ENCODE measurements at places on chromosomes 4 and X.

- DNase-seq: no peak
Measured at GRCh38 chr4:93751411-93751810, 77.1 kb upstream of the ATOH1 start.

DNA sequence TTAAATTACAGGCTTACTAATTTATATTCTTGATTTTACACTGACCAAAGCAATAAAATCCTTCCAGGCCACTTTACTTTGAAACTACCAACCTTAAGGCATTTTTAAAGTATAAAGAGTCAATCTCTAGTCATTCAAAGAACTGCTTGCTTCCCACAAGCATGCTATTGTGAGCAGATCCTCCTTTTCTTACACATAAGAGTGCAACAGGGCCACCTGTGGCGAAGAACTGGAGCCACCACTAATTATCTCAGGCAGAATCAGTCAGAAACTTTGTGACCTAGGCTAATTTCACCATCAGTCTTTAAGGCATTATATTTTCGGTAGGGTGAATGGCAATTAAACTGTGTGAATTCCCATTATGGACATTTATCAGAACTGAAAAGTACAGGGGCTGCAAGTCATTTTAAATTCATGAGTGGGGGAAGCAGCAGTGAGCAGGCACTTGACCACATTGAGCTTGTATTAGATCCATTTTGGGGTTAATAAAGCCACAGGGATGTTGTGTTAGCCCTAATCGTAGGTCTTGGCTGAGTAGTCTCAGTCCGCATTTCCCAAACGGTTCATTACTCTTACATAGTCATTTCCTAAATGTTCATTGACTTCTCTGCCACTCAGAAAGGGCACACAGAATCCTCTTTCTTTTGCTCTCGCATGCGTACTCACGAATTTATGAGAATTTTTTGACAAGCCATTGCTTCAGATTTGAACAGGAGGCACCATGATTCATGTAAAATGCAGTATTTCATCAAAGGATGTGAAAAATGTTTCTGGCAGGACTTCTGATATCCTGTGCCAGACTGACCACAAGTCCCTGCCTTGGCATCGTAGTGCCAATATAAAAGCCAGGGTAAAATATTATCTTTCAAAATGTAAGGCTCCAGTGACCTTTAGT, 39.8 kb downstream of the NPY2R start:
- no peak for DNase-seq

- no peak for DNase-seq
Measured at GRCh38 chrX:143683486-143683885, 37.1 kb downstream of the SPANXN2 start.

DNA sequence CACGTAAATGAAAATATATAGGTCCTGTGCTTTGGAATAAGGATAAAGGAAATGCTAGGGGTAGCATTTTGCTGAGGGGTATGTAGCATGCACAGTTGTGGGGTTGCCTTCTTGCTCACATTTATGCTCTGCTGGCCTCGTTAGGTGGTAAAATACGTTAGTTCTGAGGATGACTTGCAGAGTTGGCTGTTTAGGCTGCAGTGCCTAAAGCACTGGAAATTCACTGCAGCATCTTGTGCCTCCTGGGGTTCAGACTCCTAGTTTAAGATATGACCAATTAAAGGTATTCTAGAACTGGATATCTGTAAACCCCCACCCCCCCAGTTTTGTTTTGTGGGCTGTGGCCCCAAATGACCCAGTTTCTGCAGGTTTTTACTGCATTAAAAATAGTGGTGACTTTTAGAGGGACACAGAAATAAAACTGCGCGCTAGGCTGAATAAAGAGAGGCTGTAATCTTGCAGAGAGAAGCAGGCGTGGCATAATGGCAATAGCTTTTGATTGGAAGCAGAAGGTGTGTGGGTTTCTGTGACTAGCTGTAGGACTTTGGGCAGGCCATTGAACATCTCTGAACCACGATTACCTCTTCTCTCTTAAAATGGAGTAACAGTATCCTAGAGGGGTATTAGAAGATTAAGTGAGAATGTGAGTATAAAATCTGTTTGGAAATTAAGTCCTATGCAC, 79.3 kb downstream of the REPS2 start:
- DNase-seq: no peak

GRCh38 chrX:124226129-124226528, 106.3 kb upstream of the TEX13D start:
- no peak for DNase-seq

- DNase-seq: no peak
Measured at GRCh38 chr4:109803924-109804571, 2.2 kb upstream of the CFI start.

GRCh38 chrX:140346729-140347128, 158.1 kb downstream of the SOX3 start:
- no peak for DNase-seq

- no peak for DNase-seq
Measured at GRCh38 chr4:169119536-169119935, 109.5 kb upstream of the CBR4 start.

DNA sequence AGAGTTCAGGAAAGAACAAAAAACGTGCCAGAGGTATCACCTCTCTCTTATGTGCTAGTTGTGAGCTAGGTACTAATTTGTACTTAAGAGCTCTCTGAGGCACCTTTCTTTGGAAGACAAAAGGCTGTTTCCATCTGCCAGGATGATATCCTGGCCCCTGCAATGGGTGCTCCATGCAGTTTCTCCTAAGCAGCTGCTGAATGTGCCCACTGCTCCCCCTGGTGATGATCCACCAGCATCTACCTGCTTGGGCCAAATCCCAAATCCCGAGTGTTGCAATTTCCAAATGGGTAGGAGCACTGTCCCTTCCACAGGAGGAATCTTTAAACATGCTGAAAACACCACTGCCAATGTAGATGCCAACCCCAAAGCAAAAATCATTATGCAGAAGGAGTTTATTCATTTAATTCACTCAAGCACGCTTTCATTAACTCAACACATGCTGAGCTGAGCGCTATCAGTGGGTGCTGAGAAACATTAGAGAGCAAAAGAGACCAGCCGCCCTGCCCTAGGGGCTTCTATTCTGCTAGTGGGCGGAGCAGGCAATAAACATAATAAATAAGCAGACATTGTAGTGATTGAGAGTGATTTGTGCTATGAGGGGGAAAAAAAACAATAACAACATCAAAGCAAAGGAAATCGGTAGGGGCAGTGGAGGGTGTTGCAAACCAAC, 69.6 kb upstream of the C4orf50 start:
- DNase-seq: no peak

DNA sequence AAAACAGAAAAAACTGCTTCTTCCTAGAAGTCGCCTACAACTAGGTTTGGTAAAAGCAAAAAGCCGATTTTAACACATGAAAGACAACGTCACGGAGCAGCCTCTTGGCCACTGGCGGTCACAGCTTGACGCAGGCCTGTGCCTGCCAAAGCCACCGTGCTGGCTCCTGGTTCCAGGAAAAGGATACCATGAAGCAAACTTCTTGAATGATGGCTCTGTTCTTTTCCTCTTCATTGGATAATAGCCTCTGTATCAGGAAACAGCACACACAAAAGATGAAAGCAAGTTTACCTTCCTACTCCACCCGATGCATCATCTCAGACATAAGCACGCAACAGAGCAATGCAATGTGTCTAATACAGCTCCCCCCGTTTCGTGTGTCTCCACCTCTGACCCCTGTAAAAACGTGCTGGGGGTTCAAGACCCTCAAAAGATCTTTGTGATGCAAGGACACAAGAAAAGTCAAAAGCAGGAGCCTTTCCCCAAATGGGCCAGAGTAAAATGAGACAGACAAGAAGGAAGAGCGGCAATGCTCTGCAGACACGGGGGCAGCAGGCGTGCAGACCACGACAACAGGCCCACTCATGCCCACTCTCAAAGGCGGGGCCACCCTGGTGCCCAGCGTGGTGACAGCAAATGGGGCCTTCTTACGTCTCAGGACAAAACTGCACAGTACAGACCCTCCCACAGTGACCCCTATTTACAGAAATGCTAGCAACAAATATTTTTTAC, 19.4 kb downstream of the GAK start:
- DNase-seq: no peak

- no peak for DNase-seq
Measured at GRCh38 chr4:76779740-76780459, 118.0 kb downstream of the SOWAHB start.

GRCh38 chr4:83605210-83605609, 69.3 kb downstream of the GPAT3 start:
- DNase-seq: no peak

GRCh38 chr4:7391637-7392437, 42.9 kb downstream of the PSAPL1 start:
- DNase-seq: no peak
